ENCODE measurements at places on chromosomes 5 and 9.

DNA sequence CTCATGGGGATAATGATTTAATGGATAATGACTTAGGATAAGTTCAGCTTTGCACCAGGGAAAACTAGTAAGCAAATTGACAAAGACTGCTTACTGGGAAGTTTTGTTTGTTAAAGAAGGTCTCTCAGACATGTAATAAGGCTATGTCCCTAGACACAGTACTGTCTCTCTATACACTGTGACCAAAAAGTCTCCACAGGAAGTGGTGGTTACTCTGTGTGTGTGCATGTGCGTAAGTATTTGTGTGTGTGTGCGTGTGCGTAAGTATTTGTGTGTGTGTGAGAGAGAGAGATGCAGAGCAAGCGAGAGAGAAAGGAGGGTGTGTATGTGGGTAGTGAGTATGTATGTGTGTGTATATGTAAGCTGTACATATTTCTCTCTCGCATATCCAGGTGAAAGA is 229.6 kb downstream of the GLIS3 start:
- H3K27ac ChIP-seq = no peak overlapping the region
- H3K36me3 ChIP-seq = no peaks in the 10 kb centered on the region
- peaks cover 6% of the 10 kb centered on the region for H3K4me1 ChIP-seq
- DNase-seq = no peak
- H3K27me3 ChIP-seq = no peaks in the 10 kb centered on the region

DNA sequence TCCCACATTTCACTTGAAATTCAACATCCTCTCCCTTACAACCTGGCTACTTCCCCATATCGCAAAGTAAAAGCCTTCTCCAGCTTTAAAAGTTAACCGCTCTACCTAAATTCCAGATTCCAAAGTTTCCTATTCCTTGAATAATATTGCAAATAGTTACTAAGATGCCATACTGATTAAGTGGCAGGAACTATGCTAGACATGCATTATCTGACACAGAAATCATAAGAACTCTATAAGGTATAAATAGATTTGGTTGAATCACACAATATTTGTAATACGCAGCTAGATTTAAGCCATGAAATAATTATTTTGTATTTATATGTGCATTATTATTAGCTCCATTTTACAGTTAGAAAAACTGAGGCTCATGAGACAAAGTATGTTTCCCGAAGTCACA is 92.8 kb downstream of the NFIB start:
- peaks cover 30% of the 10 kb centered on the region for H3K4me1 ChIP-seq
- H3K27ac ChIP-seq = no peak overlapping the region
- H3K36me3 ChIP-seq = no peaks in the 10 kb centered on the region

GRCh38 chr9:136403915-136404800 is 4.2 kb upstream of the SNAPC4 start:
- H3K4me3 ChIP-seq = no peak overlapping the region
- DNase-seq = no peak
- peaks cover 17% of the 10 kb centered on the region for H3K4me1 ChIP-seq

- no peak overlapping the region for H3K4me3 ChIP-seq
- peaks cover 12% of the 10 kb centered on the region for H3K4me1 ChIP-seq
- H3K27ac ChIP-seq = no peak overlapping the region
- no peaks in the 10 kb centered on the region for H3K27me3 ChIP-seq
- no peaks in the 10 kb centered on the region for H3K36me3 ChIP-seq
Measured at GRCh38 chr5:149810856-149811255, 80.7 kb downstream of the PPARGC1B start.

DNA sequence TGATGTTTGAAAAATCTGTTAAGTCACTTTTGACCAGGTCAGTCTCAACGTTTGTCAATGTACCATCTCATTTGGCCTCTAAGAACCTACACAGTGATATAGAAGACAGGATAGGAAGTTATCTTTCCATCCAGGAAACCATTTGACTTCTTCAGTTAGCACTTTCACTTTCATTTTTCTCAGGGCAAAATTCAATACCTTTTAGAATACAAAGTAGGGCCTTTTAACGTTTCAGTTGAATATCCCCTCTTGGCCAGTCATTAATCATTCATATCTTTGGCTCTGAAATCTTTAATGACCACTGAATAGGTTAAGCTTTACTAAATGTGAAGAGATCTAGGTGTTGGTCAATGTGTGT is 101.1 kb upstream of the GNAQ start:
- H3K27me3 ChIP-seq = no peaks in the 10 kb centered on the region
- H3K27ac ChIP-seq = no peak overlapping the region
- no peaks in the 10 kb centered on the region for H3K4me1 ChIP-seq
- H3K4me3 ChIP-seq = no peak overlapping the region
- no peak for DNase-seq

DNA sequence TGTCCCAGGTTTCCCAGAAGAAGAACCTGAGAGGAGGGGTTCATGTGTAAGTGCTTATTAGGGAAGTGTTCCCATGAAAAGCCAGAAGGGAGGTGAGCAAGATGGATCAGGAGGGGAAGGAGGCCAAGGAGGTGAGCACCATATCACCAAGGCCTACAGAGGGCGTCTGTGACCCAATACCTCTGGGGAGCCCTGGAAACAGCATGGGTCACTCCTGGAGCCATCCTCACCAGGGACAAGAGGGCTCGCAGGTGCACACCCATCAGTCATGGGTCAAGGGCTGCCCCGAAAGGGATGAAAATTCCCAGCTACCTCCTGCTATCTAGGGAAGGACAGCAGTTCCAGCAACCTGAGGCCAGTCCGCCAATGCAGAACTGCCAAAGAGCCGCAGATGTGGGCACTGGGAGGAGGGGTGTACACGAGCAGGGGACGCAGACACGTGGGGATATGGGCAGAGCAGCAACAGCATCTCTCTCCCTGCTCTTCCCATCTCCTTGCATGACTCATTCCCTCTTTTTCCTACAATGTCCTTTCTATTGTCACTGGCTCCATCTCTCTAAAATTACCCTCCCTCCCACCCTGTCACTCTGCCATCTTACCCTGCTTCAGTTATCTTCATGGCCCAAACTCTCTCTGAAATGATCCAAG is 167.6 kb upstream of the FSTL4 start:
- no peaks in the 10 kb centered on the region for H3K36me3 ChIP-seq
- no peaks in the 10 kb centered on the region for H3K27me3 ChIP-seq
- no peak for DNase-seq
- H3K27ac ChIP-seq = no peak overlapping the region
- no peak overlapping the region for H3K4me3 ChIP-seq
- H3K4me1 ChIP-seq = no peaks in the 10 kb centered on the region

DNA sequence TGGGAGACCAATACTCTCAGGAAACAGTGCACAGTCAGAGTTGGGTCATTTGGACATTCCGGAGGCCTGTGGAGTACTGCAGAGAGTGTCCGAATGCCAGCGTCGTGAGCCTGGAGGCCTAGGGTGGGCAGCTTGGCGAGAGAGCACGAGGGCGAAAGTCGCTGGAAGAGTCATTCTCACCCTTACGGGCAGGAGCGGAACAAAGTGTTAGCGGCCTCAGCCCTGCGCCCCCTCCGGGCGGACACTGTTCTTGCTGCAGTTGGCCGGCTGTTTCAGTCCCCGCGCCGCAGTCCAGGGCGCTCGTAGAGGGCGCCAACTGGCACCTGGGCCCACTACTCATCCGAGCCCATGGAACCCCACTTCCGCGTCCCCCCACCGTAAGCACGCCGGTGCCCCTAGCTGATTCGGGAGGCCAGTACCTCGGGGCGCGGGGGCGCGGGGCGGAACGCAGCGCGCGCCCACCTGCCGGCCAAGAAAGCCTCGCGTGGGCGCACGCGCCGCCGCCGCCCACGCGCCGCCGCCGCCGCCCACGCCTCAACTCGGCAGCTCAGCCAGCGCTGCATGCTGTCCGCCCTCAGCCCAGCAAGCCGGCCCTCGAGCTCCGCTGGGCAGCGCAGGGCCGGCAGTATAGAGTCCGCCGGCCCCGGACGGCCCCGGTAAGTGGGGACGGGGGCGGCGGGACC is 99.7 kb upstream of the CCL21 start:
- no peaks in the 10 kb centered on the region for H3K4me1 ChIP-seq
- H3K27me3 ChIP-seq = peaks cover 41% of the 10 kb centered on the region
- H3K36me3 ChIP-seq = no peaks in the 10 kb centered on the region
- H3K4me3 ChIP-seq = peak overlapping the region; percentile 14
- no peak overlapping the region for H3K27ac ChIP-seq

GRCh38 chr9:111058166-111058565 is 19.9 kb upstream of the LPAR1 start:
- no peak overlapping the region for H3K4me3 ChIP-seq
- DNase-seq = no peak
- H3K27ac ChIP-seq = no peak overlapping the region
- H3K36me3 ChIP-seq = no peaks in the 10 kb centered on the region
- H3K4me1 ChIP-seq = no peaks in the 10 kb centered on the region

DNA sequence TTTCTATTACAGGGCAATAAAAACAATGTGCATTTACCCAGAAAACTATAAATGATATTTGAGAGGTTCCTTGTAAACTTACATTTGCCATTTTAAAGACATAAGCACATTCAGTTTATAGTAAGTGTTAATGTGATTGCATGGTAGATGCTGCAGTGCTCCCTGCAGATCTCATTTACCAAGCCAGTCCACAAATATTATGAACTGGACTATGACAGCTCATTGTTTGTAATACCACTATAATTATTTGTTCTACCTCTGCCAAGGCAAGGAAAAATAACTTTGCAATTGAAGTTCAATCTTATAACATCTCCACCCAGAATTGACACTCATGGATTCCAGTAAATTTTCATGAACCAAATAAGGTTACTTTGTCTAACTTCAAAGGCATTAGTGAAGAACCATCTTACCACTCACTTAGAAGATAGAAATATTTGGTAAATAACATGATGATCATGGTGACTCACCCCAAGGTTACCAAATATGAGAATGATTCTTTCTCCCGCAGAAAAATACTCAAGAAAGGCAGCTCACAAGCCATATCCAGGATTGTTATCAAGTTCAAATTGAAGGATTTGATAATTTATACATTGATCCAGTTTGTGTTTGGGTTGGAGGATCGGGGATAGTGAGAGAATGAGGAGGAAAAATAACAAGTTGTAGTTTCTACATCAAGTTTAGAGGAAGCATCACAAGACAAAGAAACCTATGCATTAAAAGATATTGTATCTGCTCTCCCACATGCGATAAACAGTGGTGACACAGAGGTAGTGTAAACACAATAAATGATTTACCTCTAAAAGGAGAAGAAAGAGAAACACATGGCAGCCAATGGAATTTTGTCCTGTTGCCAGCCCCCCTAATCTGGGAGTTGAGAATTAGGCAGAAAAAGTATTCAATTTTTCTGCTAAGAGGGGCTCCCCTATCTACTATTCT is 29.5 kb downstream of the CDH9 start:
- no peaks in the 10 kb centered on the region for H3K4me1 ChIP-seq
- H3K36me3 ChIP-seq = no peaks in the 10 kb centered on the region
- no peak overlapping the region for H3K27ac ChIP-seq
- no peak for DNase-seq

DNA sequence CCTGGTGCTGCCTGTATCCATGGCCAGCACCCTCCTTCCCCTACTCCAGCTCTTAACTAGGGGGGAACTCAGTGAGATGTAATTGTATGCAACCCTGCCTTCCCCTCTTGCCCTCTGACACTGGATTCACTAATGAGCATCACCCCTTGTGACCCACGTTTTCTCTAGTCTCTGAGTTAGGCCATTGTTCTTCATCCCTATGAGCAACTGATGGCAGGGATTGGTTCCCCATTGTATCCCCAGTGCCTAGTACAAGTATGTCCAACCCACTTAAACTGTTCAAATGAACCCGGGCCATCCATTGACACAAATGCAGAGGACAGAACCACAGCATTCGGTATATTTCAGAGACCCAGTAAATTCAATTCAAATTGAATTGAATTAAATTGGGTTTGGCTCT is 77.6 kb upstream of the ASTN2 start:
- no peak overlapping the region for H3K27ac ChIP-seq
- no peak for DNase-seq
- no peaks in the 10 kb centered on the region for H3K36me3 ChIP-seq
- H3K4me1 ChIP-seq = no peaks in the 10 kb centered on the region

GRCh38 chr9:107644733-107645463 is 155.3 kb upstream of the KLF4 start:
- H3K4me3 ChIP-seq = no peak overlapping the region
- peaks cover 4% of the 10 kb centered on the region for H3K27me3 ChIP-seq
- peak; percentile 75 for DNase-seq
- peaks cover 13% of the 10 kb centered on the region for H3K4me1 ChIP-seq

DNA sequence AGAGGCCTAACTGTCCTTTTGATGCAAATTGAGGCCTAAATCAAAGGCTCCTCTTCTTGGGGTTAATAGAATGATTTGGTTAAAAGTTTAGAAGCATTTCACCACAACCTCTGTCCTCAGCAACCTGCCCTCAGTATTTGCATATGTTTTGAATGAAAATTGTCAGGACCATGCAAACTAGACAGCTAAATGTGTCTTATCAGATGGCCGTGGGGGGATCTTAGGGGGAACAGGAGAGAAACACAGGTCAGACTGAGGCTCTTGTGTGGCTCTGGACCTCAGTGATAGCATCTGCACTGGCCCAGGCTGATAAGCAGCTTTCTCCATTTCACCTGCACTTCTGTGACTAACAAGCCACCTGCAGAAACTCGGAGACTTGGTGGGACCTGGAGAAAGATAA is 49.0 kb downstream of the FOXI1 start:
- no peak overlapping the region for H3K4me3 ChIP-seq
- H3K4me1 ChIP-seq = no peaks in the 10 kb centered on the region
- DNase-seq = no peak
- H3K27ac ChIP-seq = no peak overlapping the region
- H3K36me3 ChIP-seq = no peaks in the 10 kb centered on the region
- H3K27me3 ChIP-seq = no peaks in the 10 kb centered on the region

GRCh38 chr5:26563979-26564378 is 474.4 kb downstream of the CDH9 start:
- no peaks in the 10 kb centered on the region for H3K36me3 ChIP-seq
- DNase-seq = no peak
- no peaks in the 10 kb centered on the region for H3K4me1 ChIP-seq
- H3K4me3 ChIP-seq = no peak overlapping the region
- H3K27me3 ChIP-seq = no peaks in the 10 kb centered on the region

GRCh38 chr9:22037954-22038690 is 29.0 kb upstream of the CDKN2B start:
- H3K4me3 ChIP-seq = no peak overlapping the region
- H3K27me3 ChIP-seq = no peaks in the 10 kb centered on the region
- peaks cover 29% of the 10 kb centered on the region for H3K4me1 ChIP-seq
- no peak for DNase-seq
- no peaks in the 10 kb centered on the region for H3K36me3 ChIP-seq

DNA sequence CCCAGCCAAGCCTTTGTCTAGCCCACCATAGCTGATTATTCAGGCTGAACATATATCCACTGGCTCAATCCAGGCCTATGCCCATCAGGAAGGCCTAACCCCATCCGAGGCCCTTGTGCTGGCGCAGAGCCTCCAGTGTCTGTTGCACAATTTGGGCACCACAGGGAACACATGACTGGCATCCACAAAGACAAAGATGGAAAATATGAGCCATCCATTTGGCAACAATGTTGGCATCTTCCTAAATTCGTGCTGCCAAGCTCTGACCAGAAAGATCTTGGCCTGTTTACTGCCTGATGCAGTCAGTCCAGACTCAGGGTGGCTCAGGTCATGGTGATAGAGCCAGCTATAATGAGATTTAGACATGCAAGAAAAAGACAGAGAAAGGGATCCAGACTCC is 233.8 kb downstream of the PIK3R1 start:
- no peak overlapping the region for H3K27ac ChIP-seq
- H3K4me3 ChIP-seq = no peak overlapping the region
- no peaks in the 10 kb centered on the region for H3K27me3 ChIP-seq
- peaks cover 6% of the 10 kb centered on the region for H3K4me1 ChIP-seq
- H3K36me3 ChIP-seq = no peaks in the 10 kb centered on the region

Data from lower lobe of right lung (tissue), 2 donors.